ENCODE measurements at places on chromosomes 7 and 10. TPM values are rescaled to one million over a fixed set of nuclear protein-coding genes. Genes with fewer than 3 reads are reported as not detected.

WEE2 gene
- 0.23 TPM for total RNA-seq

TAS2R5 gene
- total RNA-seq: 5.3 TPM

CRHR2 gene
- 0.64 TPM for total RNA-seq

MALRD1 gene
- 16.3 TPM for total RNA-seq

ORC5 gene
- total RNA-seq: 22.8 TPM

CNNM1 gene
- total RNA-seq: 1.8 TPM

VWDE gene
- 3.1 TPM for total RNA-seq
